C1 segment of cervical spinal cord (tissue), 14 donors: ENCODE measurements at places on chromosomes 13 and 19.

DNA sequence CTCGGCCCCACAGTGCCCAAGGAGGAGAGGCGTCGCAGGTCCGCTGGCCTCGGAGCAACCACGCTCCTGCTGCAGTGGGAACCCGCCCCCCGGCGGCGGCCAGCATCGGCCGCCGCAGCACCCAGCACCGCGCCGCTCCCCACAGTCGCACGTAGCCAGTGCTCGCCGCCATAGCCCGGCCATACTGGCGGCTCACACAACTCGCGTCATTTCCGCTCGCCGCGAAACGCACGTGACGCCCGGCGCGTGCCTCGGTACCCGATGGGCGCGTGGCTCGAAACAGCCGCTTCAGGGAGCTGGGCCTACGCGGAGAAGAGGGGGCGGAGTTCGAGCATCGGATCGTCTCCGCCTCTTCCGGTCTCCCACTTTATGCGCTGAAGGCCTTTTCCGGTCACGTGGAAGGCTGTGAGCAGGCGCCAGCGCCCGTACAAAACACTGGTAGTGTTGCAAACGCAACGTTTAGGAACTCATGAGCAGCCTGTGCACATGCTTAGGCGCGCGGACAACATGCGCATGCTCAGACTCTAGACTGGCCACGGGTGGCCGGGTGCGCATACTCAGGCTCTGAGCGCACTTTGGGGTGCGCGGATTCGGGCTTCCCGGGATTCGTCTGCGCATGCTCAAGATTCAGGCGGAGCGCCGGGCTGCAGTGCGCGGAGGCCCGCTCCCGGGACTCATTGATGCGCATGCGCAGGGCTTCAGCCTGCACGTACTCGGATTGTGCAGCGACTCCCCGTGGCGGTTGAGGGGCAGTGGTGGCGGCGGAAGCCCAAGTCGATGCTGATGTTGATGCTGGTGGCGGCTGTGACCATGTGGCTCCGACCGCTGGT lies at the start of the genes CATSPERD and LONP1:
Gene CATSPERD (plus strand): TSS at position 677 of the 830 bp plus-strand sequence. CDS start 101 bp downstream, at position 778.
Gene LONP1 (minus strand): TSS at position 186 of the 830 bp plus-strand sequence. CDS start 14 bp downstream, at position 172.
- peak; percentile 98 for DNase-seq

DNA sequence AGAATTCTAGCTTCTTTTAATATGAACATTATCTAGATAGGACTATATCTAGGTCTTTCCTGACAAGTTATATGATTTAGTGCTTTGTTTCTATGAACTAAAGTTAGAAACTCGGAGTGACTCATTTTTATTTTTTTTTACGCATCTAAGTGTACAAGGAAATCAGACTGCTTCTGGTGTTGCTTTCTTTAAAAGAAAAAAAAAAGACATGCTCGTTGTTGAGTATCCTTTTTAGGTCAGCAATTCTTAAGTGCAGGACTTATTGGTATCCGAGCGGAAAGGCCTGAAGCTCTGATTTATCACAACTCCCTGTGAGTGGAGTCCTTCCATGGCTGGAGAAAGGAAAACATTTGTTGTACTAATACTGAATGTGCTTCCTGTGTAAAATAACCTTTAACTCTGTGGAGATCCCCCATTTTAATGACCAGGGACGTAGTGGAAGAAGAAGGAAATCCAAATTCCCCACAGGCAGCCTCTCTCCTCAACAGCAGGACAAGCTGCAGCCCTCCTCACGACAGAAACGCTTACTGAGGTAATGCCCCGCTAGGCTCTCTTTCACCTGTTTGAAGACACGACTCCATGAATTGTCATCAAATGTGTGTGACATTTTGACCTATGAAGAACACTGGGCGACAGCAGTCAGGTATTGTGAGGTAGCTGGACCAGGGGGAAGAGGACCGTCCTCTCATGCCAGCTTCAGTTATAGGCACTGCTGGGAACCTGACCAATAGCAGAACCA lies 17.9 kb upstream of the POMP start:
- no peak for DNase-seq

- DNase-seq: no peak
These were observed 169.3 kb downstream of the DCT start for GRCh38 chr13:94309997-94310855.

DNA sequence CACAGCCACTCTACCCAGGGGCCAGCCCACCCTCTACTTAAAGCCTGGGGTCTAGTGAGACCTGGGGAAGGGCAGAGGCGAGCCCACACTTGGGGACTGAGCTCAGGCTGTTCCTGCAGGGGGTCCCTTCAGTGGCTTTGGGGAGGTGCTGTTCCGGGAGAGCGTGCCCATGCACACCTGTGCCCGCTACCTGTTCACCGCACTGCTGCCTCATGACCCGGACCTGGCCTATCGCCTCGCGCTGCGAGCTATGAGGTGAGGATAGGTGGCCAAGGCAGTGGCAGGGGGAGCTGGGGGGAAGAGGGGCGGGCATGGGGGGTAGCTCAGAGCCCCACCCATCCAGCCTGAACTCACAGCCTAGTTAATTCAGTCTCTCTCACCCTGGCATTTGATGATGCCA lies 24.0 kb downstream of the ZSWIM4 start:
- no peak for DNase-seq

- no peak for DNase-seq
These were observed 14.9 kb downstream of the DPF1 start for GRCh38 chr19:38209152-38209551.

DNA sequence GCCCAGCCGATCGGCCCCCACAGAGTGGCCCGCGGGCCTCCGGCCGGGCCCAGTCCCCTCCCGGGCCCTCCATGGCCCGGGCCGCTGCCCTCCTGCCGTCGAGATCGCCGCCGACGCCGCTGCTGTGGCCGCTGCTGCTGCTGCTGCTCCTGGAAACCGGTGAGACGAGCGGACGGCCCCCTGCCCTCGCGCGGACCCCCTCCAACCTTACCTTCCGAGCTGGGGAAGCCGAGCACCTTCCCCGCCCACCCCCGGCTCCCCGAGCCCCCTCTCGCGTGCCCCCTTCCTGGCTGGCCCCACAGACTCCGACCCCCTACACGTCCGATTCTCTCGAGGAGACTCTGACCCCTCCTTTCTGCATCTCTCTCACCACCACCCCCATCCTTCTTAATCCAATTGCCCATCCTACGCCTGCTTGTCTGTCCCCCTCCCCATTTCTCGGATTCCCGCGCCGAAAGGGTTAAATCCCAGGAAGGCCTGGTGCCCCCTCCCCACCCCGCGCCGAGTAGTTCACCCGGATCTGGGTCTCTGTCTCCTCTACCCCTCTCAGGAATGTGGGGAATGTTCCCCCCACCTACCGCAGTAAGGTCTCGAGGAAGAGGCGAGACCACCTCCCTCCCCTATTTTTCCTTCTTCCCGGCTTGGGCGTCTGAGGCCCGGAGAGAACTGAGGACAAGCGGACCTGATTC lies 502 bp downstream of the NECTIN2 start:
- no peak for DNase-seq

- no peak for DNase-seq
These were observed 9.4 kb downstream of the NLRP7 start for GRCh38 chr19:54937926-54938325.

DNA sequence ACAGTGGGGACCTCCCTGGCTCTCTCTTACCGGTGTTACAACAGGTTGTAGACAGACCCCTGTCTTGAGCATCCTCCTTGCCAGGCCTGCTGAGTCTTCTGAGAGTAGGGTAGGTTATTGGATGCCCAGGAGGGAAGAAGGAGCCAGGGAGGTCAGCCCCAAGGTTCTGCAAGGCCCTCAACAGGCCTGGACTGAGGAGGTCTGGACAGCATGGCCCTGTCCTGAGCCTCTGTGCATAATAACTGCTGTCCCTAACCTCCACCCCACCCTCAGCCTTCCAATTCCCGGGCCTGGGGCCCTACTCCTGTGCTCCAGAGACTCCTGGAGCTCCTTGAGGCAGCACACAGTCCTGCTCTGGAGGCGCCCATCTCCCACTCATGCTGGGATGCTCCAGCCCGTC lies 336 bp downstream of the CD22 start:
- no peak for DNase-seq

GRCh38 chr19:22422211-22422610 lies at the start of gene ZNF98:
Gene ZNF98, minus strand, starts transcription at chr19:22422346. Its CDS starts 122 bp downstream, at chr19:22422224.
- peak; percentile 44 for DNase-seq

DNA sequence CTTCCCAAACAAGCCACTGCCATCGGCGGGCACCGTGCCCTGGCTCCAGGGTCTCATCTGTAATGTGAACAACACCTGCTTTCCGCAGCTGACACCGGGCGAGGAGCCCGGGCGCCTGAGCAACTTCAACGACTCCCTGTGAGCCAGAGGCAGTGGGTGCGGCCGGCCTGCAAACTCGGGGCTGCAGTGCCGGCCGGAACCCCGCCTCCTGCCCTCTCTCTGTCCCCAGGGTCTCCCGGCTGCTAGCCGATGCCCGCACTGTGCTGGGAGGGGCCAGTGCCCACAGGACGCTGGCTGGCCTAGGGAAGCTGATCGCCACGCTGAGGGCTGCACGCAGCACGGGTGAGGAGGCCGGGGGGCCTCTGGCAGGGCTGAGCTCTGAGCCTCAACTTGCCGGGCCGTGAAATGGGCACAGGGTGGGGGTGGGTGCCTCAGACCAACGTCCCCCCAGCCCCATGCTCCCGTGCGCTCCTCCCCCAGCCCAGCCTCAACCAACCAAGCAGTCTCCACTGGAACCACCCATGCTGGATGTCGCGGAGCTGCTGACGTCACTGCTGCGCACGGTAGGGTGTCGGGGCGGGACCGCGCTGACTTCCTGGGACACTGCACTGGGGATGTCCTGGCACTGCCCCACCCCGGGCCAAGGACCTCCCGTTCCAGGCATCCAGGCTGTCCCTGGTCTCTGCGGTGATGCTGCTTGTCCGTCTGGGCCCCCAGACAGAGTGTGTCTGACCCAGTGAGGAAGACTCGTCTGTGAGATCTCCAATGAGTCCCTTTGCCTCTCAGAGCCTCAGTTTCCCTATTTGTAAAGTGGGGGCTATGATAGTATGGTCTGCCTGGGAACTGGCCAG lies 2.2 kb downstream of the ABCA7 start:
- no peak for DNase-seq

DNA sequence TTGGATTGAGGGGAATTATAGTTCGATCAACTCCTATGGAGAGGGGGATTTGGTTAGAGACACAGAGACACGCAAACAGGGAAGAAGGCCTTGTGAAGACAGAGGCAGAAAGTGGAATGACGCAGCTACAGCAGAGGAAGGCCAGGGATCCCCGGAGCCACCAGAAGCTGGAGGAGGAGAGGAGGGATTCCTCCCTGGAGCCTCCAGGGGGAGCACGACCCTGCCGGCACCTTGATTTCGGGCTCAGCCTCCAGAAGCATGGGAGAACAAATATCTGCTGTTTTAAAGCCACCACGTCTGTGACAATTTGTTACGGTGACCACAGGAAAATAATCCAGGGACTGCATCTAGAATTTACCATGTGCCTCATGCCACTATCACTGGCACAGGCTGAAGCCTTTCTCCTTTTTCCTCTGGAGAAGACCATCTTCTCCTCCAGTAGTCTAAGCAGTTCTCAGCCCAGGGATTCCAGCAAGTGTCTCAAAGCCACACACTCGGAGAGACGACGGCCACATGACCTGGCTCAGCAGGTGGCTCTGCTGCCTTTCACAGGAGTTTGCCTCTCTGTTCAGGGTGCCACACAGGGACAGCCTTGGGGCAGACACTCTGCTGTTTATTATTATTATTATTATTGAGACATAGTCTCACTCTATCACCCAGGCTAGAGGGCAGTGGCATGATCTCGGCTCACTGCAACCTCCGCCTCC lies 39.9 kb upstream of the CCNE1 start:
- no peak for DNase-seq

DNA sequence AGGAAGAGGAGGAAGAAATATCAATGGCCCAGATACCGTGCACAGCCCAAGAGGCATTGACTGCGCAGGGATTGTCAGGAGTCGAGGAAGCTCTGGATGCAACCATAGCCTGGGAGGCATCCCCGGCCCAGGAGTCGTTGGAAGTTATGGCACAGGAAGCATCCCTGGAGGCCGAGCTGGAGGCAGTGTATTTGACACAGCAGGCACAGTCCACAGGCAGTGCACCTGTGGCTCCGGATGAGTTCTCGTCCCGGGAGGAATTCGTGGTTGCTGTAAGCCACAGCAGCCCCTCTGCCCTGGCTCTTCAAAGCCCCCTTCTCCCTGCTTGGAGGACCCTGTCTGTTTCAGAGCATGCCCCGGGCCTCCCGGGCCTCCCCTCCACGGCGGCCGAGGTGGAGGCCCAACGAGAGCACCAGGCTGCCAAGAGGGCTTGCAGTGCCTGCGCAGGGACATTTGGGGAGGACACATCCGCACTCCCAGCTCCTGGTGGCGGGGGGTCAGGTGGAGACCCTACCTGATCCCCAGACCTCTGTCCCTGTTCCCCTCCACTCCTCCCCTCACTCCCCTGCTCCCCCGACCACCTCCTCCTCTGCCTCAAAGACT lies 36.0 kb downstream of the KEAP1 start:
- no peak for DNase-seq

- DNase-seq: peak; percentile 50
These were observed 5.7 kb downstream of the WDR62 start for GRCh38 chr19:36060430-36060829.

DNA sequence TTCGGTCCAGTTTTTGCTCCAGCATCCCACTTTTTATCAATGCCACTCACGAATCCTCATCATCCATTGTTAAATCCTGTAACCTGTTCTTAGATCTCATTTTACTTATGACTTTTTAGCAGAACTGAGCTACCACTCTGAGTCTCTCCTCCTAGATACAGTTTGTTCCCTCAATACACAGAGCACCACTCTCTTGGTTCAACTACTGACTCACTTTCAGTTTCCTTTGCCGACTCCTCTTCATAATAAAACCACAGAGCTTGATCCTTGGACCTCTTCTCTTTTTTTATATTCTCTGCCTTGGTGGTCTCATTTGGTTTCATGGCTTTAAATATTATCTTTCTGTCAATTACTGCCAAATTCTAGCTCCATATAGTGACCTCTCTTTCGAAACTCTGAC lies 150.3 kb downstream of the SLITRK5 start:
- DNase-seq: no peak

GRCh38 chr19:10756791-10757190 lies 38.9 kb downstream of the DNM2 start:
- DNase-seq: no peak

DNA sequence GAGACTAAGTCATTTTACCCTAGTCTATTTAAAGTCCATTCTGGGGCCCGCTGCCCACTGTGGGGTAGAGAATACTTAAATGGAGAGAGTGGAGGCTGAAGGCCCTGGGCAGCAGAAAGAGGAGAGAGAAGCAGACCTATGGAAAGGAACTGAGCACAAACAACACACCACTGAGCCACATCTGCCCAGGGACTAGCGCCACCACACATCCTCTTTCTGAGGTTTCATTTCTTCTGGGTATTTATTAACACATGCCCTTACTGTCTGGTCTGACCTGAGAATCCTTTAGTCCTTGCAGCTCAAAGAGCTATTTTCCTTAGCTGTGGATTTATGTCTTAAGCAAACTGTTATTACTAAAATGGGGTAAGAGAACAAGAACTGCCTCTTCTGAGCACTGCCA lies 154.0 kb downstream of the NALCN start:
- DNase-seq: no peak
